ENCODE measurements at places on chromosomes 3 and 15.

DNA sequence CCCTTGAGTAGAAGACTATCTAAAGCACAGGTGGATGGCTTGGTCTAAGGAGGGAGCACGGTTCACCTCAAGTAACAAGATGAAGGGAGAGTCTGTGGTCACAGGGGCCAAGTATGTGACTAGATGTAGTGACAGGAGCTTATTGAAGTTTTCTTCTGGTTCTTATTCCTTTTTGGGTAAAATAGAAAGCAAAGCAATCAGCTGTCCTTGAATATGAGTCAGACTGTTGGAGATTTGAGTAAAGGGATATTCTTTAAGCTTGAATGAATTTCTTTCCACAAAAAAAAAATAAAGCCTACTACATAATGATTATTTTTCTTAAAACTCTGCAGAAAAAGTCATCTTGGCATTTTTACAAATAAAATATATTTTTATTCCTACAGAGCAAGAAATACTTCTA is 1.5 kb upstream of the CNTN6 start:
- no peak for DNase-seq
- no peaks in the 10 kb centered on the region for H3K4me1 ChIP-seq
- H3K27me3 ChIP-seq: no peaks in the 10 kb centered on the region
- H3K4me3 ChIP-seq: no peak overlapping the region

DNA sequence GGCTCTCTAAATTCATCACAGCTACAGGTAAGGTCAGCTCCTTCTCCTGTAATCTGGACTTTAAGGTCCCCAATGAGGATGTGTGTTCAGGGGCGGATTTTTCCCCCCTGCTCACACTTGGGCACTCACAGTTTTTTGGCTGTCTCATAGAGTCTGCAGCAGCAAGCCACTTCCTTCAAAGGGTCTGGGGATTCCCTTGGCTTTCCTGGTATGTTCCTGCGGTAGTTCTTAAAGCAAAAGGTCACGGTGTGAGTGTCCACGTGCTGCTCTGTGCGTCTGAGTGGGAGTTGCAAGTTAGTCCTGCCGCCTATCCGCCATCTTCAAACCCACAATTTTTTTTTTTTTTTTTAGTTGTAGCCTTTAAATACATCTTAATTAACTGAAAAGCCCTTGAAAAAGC is 15.4 kb upstream of the CFAP20DC start:
- H3K27ac ChIP-seq: no peak overlapping the region
- no peak for DNase-seq
- H3K27me3 ChIP-seq: no peaks in the 10 kb centered on the region
- H3K36me3 ChIP-seq: no peaks in the 10 kb centered on the region
- H3K4me1 ChIP-seq: peaks cover 4% of the 10 kb centered on the region

GRCh38 chr3:59708202-59708601 is 658.4 kb upstream of the CFAP20DC start:
- no peak overlapping the region for H3K27ac ChIP-seq
- no peaks in the 10 kb centered on the region for H3K27me3 ChIP-seq
- H3K36me3 ChIP-seq: no peaks in the 10 kb centered on the region

GRCh38 chr3:38152609-38153008 is 12.7 kb upstream of the OXSR1 start:
- no peaks in the 10 kb centered on the region for H3K36me3 ChIP-seq
- no peak for DNase-seq
- no peaks in the 10 kb centered on the region for H3K4me1 ChIP-seq
